ENCODE measurements at places on chromosomes 1 and 21. TPM values are rescaled to one million over a fixed set of nuclear protein-coding genes. Genes with fewer than 3 reads are reported as not detected.

KCNJ10 gene
- 1.7 TPM for polyA plus RNA-seq

TXNIP gene
- 56.8 TPM for polyA plus RNA-seq

RSPH1 gene
- 0.08 TPM for polyA plus RNA-seq

PLA2G4A gene
- polyA plus RNA-seq = 0.63 TPM

GPR52 gene
- polyA plus RNA-seq = 0.19 TPM

SGIP1 gene
- 1.2 TPM for polyA plus RNA-seq

CLEC20A gene
- not detected for polyA plus RNA-seq

LAMC1 gene
- 47.6 TPM for polyA plus RNA-seq

GRCh38 chr1:200558866-200559459 is 61.6 kb downstream of the KIF14 start:
- no peak for DNase-seq

DNA sequence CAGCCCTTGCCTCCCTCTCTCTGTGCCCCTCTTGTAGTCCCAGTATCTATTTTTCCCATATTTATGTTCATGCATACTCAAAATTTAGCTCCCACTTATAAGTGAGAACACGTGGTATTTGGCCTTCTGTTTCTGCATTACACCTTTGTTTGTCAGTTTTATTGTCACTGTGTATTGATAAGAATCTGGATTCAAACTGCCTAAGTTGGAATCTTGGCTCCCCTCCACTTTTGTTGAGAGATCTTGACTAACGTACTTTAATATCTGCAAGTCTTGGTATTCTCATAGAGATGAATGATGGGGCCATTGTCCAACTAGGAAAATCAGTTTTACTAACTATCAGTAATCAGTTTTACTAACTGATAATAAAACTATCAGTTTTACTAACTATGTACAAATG is 87.8 kb upstream of the PRMT6 start:
- DNase-seq = no peak

DNA sequence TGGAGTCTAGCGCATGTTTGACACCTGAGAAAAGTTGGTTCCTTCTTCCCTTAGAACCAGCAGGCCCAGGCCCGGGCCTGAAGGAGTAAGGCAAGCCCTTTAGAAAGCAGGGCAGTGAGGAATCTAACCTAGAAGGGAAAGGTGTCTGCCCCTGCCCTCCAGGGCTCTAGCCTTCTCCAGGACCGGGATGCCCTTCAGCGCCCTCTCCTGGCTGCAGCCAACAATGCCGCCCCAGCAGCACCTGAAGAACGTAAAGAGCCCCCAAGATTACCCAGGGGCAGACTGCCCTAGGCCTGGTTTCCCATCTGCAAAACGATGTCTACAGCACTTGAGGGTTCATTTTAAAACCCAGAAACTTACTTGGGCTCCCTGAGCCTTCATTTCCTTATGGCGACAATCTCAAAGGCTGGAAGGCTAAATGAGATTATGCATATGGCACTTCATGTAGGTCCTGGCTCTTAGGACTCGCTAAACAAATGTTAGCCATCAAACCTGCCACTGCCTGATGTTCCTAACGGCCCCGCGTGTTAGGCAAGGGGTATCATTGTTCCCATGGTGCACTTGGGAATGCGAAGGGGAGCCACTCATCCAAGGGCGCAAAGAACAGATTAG is 106.7 kb upstream of the KLHDC7A start:
- peak; percentile 96 for DNase-seq

DNA sequence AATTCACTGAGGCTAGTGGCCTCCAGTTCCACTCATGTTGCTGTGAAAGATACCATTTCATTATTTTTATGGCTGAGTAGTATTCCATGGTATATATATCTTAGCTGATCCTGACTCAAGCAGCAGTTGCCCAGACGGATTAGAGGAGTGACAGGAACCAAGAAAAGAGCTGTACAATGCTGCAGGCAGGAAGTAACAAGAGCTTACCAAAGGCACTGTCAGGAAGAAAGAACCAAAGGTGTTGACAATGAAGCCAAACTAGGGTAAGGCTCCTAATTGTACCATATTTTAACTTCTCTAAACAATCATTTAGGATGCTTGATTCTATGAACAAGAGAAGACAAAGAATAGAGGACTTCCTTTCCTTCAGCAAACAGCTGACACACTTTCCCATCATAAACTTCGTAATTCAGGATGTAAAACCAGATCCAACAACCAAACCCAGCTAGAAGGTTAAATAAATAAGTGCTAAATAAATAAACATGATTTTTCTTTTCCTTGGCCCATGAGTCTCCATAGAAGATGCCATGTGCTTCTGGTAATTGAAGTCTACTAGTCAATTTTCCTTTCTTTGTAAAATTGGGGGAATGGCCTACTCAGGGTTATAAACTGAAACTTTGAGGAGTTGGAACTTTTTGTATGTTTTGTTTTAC is 248.2 kb upstream of the SGIP1 start:
- no peak for DNase-seq

GRCh38 chr1:229092377-229093237 is 178.3 kb upstream of the RAB4A start:
- no peak for DNase-seq

- DNase-seq = no peak
Observed at GRCh38 chr1:58768971-58769808, 14.7 kb downstream of the JUN start.

GRCh38 chr1:155226910-155227260 is 18.4 kb downstream of the MTX1 start:
- DNase-seq = no peak

DNA sequence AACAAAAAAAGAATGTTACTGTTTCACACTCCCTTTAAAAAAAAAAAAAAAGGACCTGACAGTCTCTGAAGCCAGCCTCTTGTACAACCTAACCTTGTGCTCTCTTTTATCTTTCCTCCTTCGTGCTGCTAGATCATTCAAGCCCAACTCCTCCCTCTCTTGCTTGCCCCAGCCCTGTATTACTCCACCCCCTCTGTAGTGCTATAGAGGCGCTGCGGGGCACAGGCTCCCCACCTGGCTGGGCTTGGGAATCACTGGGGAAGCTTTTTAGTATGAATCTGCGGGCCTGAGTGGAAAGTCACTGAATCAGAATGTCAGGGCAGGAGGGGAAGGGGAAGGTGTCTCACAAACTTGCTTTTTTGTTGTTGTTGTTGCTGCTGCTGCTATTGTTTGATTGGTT is 383.7 kb upstream of the CAMK1G start:
- DNase-seq = peak; percentile 61

DNA sequence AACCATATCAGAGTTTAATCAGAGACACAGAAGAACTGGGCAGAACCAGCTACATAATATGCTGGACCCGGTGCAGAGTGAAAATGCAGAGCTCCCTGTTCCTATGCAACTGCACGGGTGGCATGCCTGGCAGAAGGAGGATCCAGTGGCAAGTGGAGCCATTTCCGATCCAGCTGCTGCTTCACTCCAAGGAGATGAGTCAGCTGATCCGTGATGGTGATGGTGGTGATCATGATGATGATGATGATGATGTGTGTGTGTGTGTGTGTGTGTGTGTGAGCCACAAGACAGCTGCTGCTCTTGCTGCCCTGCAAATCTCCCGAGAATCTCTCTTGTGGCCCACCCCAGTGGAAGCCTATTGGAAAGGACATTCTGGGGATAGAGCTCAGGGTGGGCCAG is 133.0 kb downstream of the URB2 start:
- DNase-seq = no peak

- DNase-seq = no peak
Observed at GRCh38 chr1:94866164-94866807, 46.1 kb downstream of the SLC44A3 start.

DNA sequence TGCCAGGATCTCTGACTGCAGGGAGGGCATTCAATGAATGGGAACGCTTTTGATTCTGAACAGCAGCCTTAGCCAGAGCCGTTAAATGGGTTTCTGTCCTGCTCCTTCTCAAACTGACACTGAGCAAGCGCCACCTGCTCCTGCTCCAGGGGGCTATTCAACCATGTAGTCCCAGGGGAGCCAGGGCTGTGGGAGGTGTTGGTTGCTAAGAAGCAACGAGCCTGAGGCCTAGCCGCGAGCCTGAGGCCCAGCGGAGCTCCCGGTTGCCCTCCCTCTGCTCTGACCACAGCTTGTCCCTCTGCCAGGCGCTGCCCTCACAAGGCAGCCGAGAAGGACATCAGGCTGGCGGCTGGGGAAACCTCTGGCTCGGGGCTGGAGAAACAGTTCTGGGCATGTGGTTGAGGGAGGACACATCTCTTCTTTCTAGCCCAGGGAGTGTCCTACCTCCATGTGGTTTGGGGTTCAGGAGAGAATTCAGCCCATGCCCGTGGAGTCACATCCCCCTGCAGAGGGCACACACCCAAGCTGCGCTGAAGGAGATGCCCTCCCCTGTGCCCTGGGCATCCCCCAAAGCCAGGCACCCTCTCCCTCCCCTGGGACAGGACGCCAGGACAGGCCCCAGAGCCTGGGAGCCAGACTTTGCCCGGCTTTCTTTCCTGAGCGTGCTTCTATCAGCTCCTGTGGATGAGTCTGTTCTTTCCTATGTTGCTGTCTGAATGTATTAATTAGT is 18.0 kb downstream of the PCP4 start:
- no peak for DNase-seq

DNA sequence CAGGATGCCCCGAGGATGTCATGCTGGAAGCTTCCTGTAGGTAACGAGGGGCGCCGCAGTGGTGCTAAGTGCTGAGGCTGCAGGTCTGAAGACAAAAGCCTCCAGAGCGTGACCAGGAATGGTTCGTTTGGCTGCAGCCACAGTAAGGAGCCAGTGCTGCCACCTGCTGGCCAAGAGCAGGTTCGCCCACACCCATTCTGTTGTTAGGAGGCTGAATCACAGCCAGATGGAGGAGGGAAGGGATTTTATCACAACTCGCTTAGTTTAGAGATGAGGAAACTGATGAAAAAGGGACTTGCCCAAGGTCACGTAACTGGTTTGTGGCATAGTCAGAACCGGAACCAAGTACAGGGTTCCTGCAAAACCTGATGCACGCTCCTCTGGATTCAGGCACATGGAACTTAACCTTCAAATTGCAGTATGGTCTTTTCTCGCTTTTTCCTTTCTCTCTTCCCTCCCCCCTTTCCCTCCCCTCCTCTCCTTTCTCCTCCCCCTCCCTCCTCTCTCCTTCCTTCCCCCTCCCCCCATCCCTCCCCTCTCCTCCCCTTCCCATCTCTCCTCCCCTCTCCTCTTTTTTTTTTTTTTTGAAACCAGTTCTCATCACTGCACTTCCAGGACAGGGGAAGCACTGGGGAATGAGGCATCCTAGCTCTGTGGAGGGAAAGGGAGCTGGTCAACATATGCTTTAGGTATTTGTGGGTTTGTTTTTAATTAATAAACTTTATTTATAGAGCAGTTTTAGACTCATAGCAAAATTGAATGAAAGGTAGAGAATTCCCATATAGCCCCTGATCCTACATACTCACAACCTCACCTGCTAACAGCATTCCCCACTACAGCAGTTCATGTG is 81.8 kb downstream of the MPZL1 start:
- peak; percentile 95 for DNase-seq

DNA sequence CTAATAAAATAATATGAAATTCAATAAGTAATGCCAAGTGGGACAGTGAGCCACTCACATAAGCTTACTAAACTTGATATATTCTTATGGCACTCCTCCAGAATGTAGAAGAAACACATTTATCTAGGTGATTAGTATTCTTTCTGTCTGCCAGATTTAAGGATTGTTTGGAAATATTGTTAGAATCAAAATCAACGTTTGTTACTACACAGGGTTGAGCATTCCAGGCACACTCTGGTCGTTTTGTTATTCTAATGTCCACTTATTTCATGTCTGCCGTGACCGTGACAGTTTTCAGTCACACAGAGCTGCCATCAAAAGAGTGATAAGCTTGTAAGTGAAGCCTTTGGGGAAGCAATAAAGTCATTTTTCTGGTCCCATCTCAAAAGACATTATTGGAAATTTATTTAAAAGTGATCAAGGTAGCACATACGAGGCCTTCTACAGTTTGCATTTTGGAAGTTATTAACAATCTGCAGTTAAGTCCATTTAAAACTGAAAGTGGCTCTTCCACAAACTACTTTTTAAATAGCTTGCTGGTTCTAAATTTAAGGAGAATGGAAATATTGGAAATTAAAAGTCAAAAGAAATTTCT is 38.0 kb downstream of the NFIA start:
- no peak for DNase-seq

- no peak for DNase-seq
Observed at GRCh38 chr21:44395260-44395659, 41.8 kb downstream of the TRPM2 start.

GRCh38 chr1:228084325-228084724 is 1.8 kb downstream of the ARF1 start:
- DNase-seq = no peak

DNA sequence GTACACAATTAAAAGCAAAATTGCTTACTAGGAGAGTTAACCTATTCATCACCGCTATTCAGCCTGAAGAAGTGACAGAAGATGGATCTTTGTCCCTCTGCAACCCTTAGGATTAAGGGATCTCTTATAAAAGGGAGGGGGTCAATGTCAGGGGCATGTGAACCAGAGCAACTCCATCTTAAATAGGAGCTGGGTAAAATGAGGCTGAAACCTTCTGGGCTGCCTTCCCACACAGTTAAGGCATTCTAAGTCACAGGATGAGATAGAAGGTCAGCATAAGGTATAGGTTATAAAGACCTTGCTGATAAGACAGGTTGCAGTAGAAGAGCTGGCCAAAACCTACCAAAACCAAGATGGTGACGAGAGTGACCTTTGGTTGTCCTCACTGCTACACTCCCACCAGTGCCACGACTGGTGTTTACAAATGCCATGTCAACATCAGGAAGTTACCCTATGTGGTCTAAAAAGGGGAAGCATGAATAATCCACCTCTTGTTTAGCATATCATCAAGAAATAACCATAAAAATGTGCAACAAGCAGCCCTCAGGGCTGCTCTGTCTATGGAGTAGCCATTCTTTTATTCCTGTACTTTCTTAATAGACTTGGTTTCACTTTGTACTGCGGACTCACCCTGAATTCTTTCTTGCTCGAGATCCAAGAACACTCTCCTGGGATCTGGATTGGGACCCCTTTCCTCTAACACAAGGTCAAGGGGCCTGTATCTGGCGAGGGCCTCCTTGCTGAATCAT is 35.3 kb upstream of the NEK2 start:
- no peak for DNase-seq

DNA sequence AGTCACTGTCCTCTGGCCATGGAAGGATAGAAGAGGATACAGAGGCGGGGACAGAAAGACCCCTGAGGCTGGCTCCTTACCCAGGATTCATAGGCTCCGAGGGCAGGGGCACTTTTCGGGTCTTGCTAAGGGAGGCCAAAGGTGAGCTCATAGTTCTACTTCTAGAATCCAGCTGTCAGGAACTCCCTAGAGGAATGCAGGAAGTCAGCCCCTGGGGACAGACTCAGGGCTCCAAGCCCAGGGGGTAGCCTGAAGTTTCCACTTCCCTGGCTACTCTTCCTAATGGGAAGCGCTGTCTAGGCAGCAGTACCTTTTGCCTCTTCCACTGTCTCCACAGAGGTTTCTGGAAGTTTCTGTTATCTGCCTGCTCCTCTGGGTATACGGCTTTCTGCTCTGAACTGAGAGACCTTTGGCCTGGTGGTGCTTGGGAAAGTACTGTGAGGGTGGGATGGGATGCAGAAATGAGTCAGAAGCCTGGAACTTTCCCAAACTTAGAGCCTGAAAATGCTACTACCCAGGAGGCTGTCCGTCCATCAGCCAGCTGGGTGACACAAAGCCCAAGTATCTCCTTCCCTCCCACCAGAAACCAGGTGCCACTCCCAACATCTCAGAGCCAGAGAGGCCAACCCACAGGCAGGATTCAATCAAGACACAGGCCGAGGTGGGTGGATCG is 3.6 kb downstream of the UBXN11 start:
- no peak for DNase-seq

GRCh38 chr1:7510389-7510931 is 260.6 kb upstream of the VAMP3 start:
- DNase-seq = no peak

Data from H1 (cell line).